Lung (tissue), 17 donors: ENCODE measurements at places on chromosomes 1 and 21. TPM values are rescaled to one million over a fixed set of nuclear protein-coding genes. Genes with fewer than 3 reads are reported as not detected.

CHIA gene
- total RNA-seq: 11.4 TPM

TRABD2B gene
- 1.9 TPM for total RNA-seq

CYP4A11 gene
- not detected for total RNA-seq

INSRR gene
- not detected for total RNA-seq

SDCCAG8 gene
- total RNA-seq: 96.7 TPM

DNA sequence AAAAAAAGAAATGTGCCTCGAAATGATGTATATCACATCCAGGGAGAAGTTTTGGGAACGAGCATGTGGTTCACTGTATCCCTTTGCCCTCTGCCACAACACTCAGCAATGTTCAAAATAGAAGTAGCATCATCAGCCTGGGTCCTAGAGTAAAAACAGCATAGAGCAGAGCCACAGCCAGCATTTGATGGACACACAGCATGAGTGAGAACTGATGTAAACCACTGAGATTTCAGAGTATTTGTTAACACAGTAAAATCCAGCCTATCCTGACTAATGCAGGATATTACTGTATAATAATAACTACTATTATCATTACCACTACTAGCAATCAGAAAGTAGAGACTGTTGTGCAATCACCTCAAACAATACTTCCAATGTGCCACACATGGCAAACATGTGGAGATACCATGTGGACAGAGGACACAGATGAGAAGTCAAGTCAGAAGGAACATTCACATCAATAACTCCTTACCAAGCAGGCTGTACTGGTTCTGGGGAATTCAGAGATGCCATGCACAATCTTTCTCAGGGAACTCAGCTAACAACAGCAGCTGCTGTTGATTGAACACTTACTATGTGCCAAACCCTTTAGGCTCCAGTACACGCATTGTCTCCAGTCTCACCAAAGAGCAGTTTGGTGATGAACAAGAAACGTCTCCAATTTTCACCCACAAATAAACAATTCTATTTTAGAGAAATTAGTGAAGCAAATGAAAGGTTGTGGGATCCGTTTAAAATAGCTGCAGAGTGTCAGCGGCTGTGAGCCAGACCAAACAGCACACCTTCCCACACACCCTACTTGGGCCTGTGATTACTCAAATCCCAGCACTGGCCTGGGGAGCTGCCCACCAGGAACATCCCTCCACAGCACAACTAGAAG is 16.6 kb upstream of the GFI1 start:
- H3K4me3 ChIP-seq: no peak overlapping the region
- DNase-seq: no peak
- no peaks in the 10 kb centered on the region for H3K4me1 ChIP-seq
- no peaks in the 10 kb centered on the region for H3K36me3 ChIP-seq
- H3K27me3 ChIP-seq: no peaks in the 10 kb centered on the region

GRCh38 chr21:45440736-45441350 is 35.9 kb downstream of the COL18A1 start:
- no peak overlapping the region for H3K4me3 ChIP-seq
- H3K36me3 ChIP-seq: no peaks in the 10 kb centered on the region
- H3K4me1 ChIP-seq: no peaks in the 10 kb centered on the region
- H3K27me3 ChIP-seq: no peaks in the 10 kb centered on the region

GRCh38 chr1:3070644-3071564 is 1.9 kb downstream of the PRDM16 start:
- H3K27ac ChIP-seq: peak overlapping the region; percentile 82
- H3K36me3 ChIP-seq: no peaks in the 10 kb centered on the region
- peak overlapping the region; percentile 44 for H3K4me3 ChIP-seq

DNA sequence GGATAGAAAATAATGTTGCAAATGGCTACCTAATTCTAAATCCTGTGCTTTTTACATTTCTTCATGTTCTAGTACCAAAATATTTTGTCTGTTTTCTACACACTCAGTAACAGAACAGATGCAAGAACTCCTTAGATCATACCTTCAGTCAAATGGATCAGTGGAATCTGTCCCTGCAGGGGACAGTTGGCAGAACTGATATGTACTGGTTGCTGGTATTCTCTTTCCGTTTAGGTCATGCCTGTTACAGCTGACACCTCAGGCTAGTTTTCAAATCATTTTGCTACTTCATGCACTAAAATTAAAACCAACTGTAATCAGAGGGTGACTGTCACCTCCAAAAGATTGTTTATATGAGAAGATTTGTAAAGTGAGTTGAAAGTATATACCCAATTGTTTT is 109.2 kb downstream of the TNNI3K start:
- no peaks in the 10 kb centered on the region for H3K27me3 ChIP-seq
- peaks cover 9% of the 10 kb centered on the region for H3K4me1 ChIP-seq
- peaks cover 3% of the 10 kb centered on the region for H3K36me3 ChIP-seq
- H3K27ac ChIP-seq: no peak overlapping the region

GRCh38 chr1:234533034-234533891 is 54.3 kb upstream of the TARBP1 start:
- no peaks in the 10 kb centered on the region for H3K36me3 ChIP-seq
- H3K27ac ChIP-seq: peak overlapping the region; percentile 86
- peaks cover 86% of the 10 kb centered on the region for H3K4me1 ChIP-seq
- no peak overlapping the region for H3K4me3 ChIP-seq

DNA sequence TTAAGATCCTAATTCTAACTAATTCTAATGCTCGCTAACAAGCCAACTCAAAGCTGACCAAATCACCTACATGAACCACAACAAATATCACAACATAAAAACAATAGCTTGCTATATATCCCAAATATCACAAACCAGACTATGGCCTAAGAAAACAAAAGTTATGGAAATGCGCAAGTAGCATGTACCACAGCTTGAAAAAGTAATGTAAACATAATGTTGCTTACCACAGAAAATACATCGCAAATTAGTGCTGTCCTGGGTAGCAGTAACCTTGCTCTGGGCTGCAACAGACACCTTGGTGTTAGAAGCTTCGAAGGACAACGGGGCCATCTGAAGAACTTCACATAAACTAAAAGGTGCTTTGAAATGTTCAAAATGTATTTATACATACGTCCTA is 107.4 kb upstream of the LBR start:
- no peaks in the 10 kb centered on the region for H3K27me3 ChIP-seq
- H3K36me3 ChIP-seq: no peaks in the 10 kb centered on the region
- H3K27ac ChIP-seq: no peak overlapping the region
- no peak overlapping the region for H3K4me3 ChIP-seq
- peaks cover 34% of the 10 kb centered on the region for H3K4me1 ChIP-seq

DNA sequence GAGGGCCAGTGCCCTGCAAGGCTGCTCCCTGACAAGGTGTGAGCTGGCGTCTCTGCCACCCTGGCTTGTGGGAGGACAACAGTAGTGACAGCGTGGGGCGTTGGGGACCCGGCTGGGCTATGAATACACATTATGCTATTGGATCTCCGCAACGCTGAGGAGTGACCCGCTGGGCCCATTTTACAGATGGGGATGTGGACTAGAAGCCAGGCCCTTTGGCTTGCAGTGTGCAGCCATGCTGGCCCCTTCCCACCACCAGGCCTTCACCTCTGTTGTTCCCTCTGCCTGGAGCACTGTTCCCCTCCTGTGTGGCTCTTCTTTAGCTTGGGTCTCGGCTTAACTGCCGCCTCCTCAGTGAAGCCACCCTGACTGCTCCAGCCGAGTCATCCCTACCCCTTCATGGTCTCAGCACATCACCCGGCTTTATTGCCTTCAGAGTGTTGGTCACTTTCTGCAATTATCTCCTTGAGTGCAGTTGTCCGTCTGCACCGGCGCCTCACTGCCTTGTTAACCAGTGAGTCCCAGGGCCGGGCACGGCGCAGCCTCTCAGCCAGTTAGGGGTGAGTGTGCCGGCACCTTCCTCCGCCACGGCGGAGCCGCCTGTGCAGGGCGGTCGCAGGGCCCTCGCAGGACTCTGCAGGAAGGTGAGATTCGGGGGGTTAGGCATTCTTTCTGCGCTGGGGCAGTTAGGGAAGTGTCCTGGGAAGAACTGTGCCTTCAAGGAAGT is 84.4 kb upstream of the ACTL8 start:
- no peaks in the 10 kb centered on the region for H3K36me3 ChIP-seq
- no peak for DNase-seq
- no peak overlapping the region for H3K27ac ChIP-seq
- H3K4me1 ChIP-seq: no peaks in the 10 kb centered on the region

DNA sequence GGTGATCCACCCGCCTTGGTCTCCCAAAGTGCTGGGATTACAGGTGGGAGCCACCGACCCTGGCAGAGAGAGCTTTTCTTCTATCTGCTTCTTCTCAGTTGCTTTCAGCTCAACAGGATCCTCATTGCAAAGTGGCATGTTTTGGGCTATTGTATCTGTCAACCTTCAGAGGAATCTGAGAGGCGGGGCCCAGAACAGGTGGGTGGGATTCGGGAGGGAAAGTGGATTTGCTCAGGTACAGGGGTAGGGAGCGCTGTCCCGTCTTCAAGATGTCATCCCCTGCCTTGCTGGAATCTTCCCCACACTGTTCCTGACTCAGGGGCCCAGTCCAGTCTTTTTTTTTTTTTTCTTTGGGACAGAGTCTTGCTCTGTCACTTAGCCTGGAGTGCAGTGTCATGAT is 26.9 kb upstream of the RCC2 start:
- H3K36me3 ChIP-seq: no peaks in the 10 kb centered on the region
- H3K27ac ChIP-seq: no peak overlapping the region
- no peak for DNase-seq
- H3K4me1 ChIP-seq: no peaks in the 10 kb centered on the region
- no peak overlapping the region for H3K4me3 ChIP-seq

- H3K4me3 ChIP-seq: no peak overlapping the region
- DNase-seq: peak; percentile 52
- peaks cover 2% of the 10 kb centered on the region for H3K4me1 ChIP-seq
- no peaks in the 10 kb centered on the region for H3K27me3 ChIP-seq
- no peak overlapping the region for H3K27ac ChIP-seq
- H3K36me3 ChIP-seq: no peaks in the 10 kb centered on the region
Observed at GRCh38 chr1:183180634-183181056, 5.4 kb upstream of the LAMC2 start.
